ENCODE measurements at places on chromosomes 1 and 21.

DNA sequence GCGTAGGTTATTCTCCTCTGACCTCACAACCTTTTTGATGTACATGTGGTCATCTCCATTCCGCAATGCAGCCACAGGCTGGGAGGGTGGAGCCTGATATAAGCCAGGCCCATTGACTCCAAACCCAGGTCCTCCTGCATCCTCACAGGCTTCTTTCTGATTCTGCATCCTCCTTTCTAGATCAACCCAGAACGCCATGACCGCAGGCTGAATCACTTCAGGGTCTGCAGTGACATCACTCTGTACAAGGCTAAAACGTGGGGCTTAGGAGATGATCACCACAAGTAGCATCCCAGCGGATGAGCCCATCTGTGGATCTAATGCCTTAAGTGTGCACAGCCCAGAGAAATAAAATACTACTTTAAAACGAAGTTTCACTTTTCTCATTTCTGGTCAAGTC is 16.1 kb downstream of the EBNA1BP2 start:
- DNase-seq = no peak

- no peak for DNase-seq
These were observed 180.7 kb upstream of the SGIP1 start for GRCh38 chr1:66353257-66353656.

GRCh38 chr1:42152907-42153600 is at the start of gene GUCA2B:
GUCA2B (plus strand) TSS chr1:42153410; CDS start chr1:42153451, 41 bp downstream.
- DNase-seq = no peak

GRCh38 chr1:64173336-64173940 is 30.0 kb upstream of the UBE2U start:
- no peak for DNase-seq

GRCh38 chr1:221187174-221187573 is 307.9 kb downstream of the HLX start:
- no peak for DNase-seq

- DNase-seq = no peak
These were observed 1126.1 kb downstream of the KCNT2 start for GRCh38 chr1:195482137-195482536.

GRCh38 chr1:66335859-66336640 is 197.9 kb upstream of the SGIP1 start:
- DNase-seq = no peak
